ENCODE measurements at places on chromosomes 12 and 14.
A peak's percentile ranks its signal among the peaks of the same experiment; 100 is the strongest.

DNA sequence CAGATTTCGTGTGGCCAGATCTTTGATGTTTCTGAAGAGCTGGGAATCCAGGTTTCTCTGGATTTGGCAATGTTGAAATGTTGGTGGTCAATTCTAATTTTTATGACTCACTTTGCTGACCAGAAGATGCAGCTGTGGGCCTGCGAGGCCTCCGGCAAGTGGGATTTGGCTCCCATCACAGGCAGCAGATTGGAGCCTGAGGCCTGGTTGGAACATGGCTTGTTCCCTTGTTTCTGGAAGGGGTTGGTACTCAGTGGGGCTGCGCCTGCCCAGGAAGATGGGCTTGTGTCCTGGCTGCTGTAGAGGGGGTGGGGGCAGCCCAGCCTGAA, 23.1 kb downstream of the FBRSL1 start:
- DNase-seq = peak; percentile 48

DNA sequence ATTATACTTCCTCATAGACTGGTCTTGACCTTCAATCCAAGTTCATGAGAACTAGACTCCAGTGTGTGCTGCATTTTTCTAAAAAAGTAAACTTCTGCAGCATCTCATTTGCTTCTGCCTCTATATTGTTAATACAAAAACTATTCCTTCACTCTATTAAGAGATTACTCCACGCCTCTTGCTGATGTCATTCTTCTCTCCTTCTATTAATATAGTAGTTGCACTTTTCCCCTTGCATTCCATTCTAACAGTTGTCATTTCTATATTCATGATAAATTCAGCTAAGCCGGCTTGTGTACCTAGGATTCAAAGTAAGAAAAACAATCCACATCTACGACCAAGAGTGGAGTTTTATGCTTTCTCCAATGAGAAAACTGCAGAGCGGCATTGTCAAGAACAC, 480.4 kb upstream of the NOVA1 start:
- DNase-seq = no peak

GRCh38 chr14:76050797-76051392, 65.3 kb downstream of the IFT43 start:
- peak; percentile 61 for DNase-seq

DNA sequence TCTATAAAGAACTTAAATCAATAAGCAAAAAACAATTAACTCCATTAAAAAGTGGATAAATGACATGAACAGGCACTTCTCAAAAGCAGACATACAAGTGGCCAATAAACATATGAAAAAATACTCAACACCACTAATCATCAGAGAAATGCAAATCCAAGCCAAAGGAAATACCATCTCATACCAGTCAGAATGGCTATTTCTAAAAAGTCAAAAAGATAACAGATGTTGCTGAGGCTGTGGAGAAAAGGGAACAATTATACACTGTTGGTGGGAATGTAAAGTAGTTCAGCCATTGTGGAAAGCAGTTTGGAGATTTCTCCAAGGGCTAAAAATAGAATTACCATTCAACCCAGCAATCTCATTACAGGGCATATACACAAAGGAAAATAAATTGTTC, 234.5 kb upstream of the PLXNC1 start:
- peak; percentile 89 for DNase-seq

GRCh38 chr12:64385468-64385867, 5.1 kb downstream of the C12orf56 start:
- DNase-seq = peak; percentile 34

DNA sequence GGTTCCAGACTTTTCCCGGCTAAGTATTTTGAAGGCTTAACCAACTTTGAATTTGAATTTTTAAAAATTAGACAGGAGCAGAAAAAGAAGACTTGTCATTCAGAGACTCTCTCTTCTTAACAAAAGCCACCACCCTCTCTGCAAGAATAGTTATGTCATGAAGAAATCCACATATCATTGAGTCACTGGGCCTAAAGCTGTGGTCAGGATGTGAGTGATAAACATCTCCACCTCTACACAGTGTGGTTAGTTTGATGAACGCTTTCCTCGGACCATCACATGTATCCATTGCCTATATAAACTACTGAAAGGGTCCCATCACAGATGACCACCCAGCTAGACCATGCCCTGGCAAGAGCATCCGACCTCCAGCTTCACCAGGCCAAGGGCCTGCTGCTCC, 226.1 kb downstream of the KSR2 start:
- no peak for DNase-seq

DNA sequence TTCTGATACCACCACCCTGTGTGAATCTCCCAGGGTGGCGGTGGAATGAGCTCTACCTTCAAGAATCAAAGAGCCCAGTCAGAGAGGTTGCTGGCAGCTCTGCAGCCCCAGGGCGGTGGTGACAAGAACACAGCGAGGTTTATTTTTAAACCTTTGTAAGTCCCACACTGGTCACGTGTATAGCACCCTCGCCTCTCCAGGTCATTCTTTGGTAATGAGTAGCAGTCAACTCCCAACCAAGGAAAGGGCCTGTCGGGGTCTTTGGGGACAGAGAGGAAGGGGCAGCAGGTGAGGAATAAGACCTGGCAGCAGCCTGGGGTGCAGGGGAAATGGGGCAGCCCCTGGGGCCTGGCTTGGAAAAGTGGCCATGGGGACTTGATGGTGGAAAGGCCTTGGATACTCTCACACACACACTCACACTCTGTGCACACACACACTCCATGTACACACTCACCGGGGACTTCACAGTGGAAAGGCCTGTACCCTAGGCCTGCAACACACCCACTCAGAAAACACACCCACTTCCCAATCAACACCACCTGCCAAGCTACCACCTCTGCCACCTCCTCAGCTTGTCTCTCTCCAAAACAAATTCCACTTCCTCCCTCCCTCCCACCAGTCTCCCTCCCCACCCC, 178.6 kb downstream of the DPF3 start:
- DNase-seq = no peak

- DNase-seq = peak; percentile 39
Measured at GRCh38 chr14:56121816-56122215, 3.6 kb downstream of the PELI2 start.

- DNase-seq = peak; percentile 83
Measured at GRCh38 chr12:56836800-56837663, 73.9 kb downstream of the HSD17B6 start.

GRCh38 chr14:100605706-100606686, 18.8 kb upstream of the BEGAIN start:
- peak; percentile 12 for DNase-seq

GRCh38 chr14:47277703-47278102, 397.7 kb downstream of the MDGA2 start:
- DNase-seq = peak; percentile 52

GRCh38 chr12:10226086-10226485, 13.4 kb downstream of the GABARAPL1 start:
- DNase-seq = no peak

- no peak for DNase-seq
Measured at GRCh38 chr12:49946497-49946896, 4.0 kb upstream of the AQP2 start.

DNA sequence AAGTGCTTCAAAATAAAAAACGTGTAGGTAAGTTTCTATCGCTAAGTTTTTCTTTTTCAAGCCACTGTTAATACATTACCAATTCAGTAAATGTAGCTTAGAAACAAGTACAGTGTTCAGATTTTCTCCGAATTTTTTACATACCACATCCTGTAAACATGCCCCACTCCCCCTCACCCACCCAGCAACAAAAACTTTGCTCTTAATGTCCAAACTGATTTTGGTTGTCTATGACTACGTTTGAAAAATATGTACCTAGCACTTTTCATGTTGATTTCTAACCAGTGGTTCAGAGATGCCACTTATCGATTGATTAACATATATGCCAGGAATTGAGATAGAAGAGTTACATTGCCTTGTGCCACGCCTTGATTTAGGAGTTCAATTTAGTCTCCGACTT, 663 bp upstream of the LIN7A start:
- no peak for DNase-seq

DNA sequence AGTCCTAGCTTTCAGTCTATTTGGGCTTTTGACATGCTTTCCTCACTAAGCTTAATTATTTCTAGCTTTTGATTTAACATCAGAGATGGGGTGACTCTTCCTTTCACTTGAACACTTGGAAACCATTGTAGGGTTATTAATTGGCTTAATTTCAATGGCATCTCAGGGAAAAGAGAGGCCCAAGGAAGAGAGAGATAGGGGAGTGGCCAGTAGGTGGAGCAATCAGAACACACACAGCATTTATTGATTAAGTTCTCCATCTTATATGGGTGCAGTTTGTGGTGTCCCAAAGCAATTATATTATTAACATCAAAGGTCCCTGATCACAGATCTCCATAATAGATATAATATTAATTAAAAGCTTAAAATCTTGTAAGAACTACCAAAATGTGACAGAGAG, 1466.1 kb upstream of the SEL1L start:
- DNase-seq = no peak

GRCh38 chr14:80636071-80636470, 305.5 kb downstream of the CEP128 start:
- no peak for DNase-seq

DNA sequence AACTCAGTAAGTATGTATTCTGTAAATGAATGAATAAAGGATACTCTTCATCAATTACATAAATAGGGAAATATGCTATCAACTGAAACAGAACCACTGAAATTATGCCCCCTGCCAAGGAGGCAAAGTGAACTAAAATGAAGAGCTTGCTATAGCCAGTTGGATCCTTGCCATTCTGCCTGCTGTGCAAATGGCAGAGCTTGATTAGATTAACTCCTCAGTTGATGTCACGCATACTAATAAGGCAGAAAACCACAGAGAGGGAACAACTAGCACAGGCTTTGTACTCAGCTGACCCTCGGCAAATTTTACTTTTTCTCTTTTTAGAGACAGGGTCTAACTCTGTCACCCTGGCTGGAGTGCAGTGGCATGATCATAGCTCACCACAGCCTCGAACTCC, 36.7 kb upstream of the FERMT2 start:
- DNase-seq = peak; percentile 9

DNA sequence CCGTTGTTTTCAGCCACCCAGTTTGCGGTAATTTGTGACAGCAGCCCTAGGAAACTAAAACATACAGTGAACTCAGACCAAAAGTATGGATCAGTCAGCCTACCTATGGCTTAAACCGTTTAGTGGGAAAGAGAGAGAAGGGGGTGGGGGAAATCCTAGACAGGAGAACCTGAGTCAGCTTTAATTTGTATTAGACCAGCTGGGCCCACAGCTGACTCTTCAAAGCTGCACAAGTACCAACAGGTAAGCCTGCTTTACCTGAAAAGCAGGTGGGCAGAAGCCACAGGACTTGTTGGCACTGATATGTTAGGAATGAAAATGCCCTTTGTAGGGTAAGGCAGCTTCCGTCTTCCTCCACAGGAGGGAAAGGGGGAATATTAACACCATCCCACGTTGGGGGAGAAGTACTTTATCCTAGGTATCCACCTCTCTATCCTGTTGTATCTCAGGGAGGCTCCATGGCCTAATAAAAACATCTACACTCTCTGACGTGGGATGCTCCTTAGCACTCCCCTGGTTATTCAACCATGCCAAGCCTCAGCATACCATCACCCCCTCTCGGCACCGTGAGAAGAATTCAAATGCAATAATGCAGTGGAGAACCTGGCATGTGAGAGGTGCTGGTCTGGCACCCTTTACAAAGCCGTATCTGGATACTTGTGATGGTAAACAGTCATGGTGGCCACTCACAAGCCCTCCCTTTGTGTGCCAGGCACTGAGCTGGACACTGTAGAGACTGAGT, 70.3 kb downstream of the STON2 start:
- DNase-seq = no peak

- DNase-seq = peak; percentile 35
Measured at GRCh38 chr14:103104654-103105452, 10.3 kb downstream of the EXOC3L4 start.

DNA sequence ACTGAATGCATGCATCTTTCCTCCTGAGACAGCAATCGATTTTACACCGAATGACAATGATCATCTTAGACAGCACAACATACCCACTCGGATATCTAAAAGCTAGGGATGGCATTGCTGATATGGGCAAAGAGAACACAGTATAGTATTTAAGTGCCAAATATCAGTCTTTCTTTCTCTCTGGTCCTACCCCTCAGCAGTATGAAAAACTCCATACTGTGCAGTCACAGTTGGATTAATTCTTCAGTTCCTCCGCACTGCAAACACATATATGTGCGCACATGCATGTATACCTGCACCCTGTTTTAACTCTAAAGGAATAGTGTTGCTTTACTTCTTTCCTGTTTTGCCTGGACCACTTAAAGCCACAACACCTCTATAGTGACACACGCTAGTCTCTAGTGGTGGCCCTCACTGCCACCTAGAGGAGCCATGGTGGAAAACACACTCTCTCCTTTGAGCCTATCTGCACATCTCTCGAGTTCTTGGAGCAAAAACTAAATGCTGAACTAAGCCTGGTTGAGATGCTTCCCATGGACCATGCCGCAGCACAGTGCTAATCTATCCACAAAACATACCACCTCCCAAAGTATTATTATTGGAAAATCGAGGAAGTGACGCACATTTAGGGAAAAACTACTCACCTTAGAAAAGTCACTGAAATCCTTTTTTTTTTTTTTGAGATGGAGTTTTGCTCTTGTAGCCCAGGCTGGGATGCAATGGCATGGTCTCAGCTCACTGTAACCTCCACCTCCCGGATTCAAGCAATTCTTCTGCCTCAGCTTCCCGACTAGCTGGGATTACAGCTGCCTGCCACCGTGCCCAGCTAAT, 11.9 kb downstream of the TMEM52B start:
- DNase-seq = peak; percentile 69

GRCh38 chr14:52402812-52403526, 88.9 kb downstream of the PTGER2 start:
- DNase-seq = peak; percentile 82

- DNase-seq = peak; percentile 56
Measured at GRCh38 chr14:26719514-26719913, 121.7 kb upstream of the NOVA1 start.

DNA sequence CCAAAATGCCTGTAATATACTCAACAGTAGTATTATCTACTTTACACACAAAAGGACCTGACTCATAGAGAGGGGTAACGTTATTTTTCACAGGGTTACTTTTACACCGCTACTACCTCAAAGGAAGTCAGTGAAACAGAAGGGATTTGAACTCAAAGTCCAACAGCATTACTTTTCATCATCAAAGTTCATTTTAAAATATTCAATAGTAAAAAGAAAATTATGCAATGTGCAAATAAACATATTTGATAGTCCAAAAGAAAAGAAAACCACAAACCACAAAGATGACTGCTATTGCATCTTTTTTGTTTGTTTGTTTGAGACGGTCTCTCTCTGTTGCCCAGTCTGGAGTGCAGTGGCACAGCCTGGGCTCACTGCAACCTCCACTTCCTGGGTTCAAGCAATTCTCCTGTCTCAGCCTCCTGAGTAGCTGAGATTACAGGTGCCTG, 15.5 kb downstream of the KIF21A start:
- DNase-seq = no peak

DNA sequence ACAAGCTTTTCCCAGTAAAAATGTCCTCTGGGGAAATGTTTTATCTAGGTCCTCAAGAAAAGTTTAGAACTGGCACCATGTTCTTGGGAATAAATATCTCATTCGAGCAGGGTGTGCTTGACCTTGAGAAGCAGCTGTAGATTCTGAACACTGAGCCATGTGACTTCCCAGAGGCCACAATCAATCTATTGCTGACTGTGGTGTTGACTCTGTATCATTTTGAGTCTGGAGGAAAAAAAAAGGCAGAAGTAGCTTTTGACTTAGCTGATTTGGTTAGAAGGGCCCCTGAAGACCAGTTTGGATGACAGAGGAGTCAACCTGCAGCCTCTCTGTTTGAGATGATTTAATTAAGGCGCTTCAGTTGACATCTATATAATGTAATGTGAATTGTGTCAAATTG, 592.4 kb upstream of the SEL1L start:
- no peak for DNase-seq

GRCh38 chr12:21860128-21860527, 81.1 kb downstream of the ABCC9 start:
- DNase-seq = no peak

- DNase-seq = no peak
Measured at GRCh38 chr14:74505831-74506230, 12.3 kb downstream of the ISCA2 start.

Data from fibroblast of upper back skin (primary cell).